ENCODE measurements at places on chromosomes 7 and 10. TPM values are rescaled to one million over a fixed set of nuclear protein-coding genes. Genes with fewer than 3 reads are reported as not detected.
A peak's percentile ranks its signal among the peaks of the same experiment; 100 is the strongest.

SPDYE6 gene
- total RNA-seq, result not detected

TSPAN15 gene
- 11.0 TPM for total RNA-seq

CNNM1 gene
- total RNA-seq, result 0.15 TPM

STEAP1 gene
- 6.1 TPM for total RNA-seq

TLX1 gene
- 0.21 TPM for total RNA-seq

MKI67 gene
- 2.7 TPM for total RNA-seq

DNA sequence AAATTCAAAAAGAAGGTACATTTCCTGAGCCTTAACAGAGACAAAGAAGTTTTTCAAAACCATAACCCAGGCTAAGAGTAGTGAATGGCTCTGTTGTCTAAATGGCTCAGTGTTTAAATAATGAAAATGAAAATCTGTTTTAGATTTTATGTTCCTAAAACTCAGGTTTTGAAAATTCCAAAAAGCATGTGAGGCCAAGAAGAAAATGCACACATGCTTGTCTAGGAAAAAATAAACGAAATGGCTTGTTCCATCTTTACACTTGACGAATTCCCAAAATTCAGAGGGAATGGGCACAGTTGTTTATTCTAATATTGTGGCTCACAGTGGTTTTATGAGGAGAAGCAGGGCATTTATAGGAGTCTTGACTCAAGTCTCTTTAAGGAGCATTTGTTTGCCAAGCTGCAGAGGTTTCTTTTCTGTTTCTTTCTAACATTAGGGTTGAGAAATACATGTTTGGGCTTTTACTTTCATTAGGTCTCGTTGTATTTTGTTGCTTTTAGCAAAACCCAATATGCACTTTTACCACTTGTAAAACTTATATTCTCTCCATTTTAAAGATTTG lies 527.6 kb upstream of the ANKRD30A start:
- DNase-seq, result no peak

DNA sequence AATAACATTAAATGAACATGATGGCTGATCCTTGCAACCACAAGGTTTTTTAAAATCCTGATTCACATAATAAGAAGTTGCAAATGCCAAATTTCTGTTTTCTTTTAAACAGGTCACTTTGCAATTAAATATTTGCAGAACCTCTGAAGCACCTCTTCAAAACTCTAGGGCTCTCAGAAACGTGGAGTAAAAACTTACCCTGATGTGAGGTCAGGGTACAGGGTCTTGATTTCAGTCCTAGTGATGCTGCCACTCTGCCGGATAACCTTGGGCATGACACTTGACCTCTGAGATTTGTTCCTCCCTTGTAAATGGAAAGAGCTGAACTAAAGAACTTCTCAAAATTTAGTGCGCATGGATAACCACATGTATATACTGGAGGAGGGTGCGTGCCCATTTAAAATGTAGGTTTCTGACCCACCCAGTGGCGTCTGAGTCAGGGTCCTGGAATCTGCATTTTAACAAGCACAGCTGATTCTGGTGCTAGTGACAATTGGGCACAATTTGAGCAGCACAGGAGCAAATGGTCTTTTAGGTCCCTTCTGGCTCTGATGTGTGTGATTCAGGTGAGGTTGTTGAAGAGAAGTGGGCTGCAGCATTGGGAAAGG lies 35.5 kb upstream of the TNPO3 start:
- no peak for DNase-seq

- DNase-seq, result no peak
Measured at GRCh38 chr7:1555813-1556543, at the start of gene TMEM184A. Gene TMEM184A, minus strand, starts transcription at chr7:1556205. Its CDS starts 721 bp downstream, at chr7:1555484.

DNA sequence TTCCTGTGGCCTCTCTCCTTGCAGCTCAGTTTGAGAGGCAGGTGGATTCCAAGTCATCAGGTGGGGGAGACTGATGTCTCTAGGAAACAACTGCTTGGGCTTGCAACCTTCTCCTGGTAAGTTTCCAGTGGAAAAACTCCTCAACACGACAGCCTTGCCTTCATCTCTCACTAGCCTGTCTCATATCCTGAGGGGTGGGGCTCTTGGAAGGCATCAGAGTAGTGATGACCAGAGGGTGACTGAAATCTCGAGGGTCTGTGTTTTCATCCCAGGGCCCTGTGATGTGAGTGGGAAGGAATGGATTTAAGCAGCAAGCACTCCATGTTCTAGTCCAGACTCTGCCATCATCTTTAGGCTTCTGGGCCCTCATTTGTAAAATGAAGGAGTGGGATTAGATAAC lies 107.0 kb downstream of the NRP1 start:
- DNase-seq, result no peak

GRCh38 chr7:98679741-98680140 lies 62.7 kb downstream of the NPTX2 start:
- DNase-seq, result no peak

DNA sequence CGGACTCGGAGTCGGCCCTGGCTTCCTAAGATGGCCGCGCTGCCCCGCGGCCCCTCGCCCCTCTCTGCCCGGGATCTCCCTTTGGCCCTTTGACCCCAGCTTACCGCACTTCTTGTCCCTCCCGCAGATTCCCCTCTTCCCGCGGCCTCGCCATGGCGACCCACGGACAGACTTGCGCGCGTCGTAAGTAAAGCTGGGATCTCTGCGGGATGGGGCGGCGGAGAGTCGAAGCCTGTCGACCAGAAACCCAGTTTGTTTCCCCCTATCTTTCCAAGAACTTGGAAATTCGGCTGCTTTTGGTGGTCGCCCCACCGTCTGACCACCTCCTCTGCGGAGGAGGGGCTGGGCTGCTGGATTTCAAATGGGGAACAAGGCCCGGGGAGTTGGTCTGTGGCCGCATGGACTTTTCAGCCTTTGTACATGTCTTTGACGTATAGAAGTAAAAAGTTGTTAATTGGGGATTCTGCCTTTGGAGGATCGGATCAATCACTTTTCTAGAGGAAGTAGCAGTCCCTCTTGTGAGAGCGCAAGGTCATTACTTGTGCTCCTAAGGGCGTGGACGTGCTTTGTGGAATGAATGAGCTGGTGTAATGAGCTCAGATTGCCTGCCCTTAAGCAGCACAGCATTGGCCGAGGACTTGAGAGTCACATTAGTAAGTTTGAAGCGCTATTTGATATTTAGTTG lies 553 bp downstream of the VDAC2 start:
- DNase-seq, result no peak

GRCh38 chr7:28989211-28989980 lies 31.3 kb upstream of the TRIL start:
- DNase-seq, result peak; percentile 27

DNA sequence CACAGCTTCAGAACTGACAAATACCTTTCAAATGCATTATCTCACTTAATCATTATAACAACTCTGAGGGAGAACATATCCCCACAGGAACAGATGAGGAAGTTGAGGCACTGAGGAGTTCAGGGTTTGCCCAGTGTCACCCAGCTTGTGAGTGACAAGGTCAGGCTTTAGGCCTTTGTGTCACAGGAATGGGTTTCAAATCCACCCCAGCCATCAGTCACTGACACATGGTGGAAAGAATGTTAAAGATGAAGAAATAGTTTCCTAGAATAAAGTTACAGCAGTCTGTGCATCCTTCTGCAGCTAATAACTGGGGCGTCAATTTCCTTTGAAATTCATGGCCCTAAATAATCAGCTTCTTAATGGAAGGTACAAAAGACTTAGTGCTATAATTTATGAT lies 37.8 kb downstream of the SGCE start:
- no peak for DNase-seq

DNA sequence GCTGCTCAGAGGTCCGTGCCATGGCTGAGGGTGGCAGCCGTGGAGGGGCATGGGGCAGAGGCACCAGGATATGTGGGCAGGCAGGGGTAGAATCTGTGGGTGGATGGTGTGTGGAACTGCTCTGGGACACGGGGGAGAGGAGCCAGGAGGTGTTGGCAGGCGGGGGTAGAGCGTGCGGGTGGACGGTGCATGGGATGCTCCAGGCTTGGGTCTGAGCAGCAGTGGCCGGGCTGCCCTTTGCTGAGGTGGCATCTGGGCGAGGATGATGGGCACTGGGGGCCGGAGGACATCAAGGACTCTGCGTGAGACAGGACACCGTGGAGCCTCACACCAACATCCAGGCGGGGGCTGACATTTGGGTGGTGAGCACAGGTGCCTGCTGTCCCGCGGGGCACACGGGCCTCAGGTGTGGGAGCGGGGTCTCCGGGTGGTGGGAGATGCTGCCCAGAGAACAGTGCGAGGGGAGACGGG lies 46.2 kb downstream of the JAKMIP3 start:
- DNase-seq, result peak; percentile 17

GRCh38 chr7:69941077-69941651 lies 342.9 kb downstream of the AUTS2 start:
- DNase-seq, result no peak

GRCh38 chr7:103870664-103871063 lies 118.8 kb downstream of the RELN start:
- DNase-seq, result no peak
